ENCODE measurements at places on chromosomes 11 and 22.

DNA sequence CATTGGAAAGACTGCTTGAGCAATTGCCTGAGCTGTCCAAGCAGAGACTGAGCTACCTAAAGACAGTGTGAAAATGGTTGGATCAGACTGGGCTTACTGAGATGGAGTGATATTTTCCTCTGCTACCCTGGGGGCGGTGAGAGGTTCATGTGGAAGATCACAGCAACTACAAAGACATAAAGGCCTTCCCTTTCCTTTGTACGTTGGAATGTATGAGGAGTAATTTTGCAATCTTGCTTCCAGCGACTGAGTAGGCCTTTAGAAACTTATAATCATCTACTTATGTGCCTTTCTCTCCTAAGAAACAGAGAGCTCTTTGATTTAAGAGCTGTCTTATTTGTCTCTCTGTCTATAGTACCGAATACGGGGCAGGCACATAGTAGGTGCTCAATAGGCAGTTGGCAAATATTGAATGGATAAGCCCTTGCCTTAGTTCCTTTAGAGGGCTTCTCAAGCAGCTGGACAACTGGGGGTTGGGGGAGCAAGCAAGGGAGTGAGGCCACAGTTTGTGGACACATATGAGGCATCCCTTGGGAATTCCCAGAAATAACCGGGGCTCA, 2.4 kb upstream of the HEPACAM start:
- no peak for DNase-seq

- DNase-seq = no peak
These were observed 4.6 kb downstream of the CTSF start for GRCh38 chr11:66563832-66564231.

DNA sequence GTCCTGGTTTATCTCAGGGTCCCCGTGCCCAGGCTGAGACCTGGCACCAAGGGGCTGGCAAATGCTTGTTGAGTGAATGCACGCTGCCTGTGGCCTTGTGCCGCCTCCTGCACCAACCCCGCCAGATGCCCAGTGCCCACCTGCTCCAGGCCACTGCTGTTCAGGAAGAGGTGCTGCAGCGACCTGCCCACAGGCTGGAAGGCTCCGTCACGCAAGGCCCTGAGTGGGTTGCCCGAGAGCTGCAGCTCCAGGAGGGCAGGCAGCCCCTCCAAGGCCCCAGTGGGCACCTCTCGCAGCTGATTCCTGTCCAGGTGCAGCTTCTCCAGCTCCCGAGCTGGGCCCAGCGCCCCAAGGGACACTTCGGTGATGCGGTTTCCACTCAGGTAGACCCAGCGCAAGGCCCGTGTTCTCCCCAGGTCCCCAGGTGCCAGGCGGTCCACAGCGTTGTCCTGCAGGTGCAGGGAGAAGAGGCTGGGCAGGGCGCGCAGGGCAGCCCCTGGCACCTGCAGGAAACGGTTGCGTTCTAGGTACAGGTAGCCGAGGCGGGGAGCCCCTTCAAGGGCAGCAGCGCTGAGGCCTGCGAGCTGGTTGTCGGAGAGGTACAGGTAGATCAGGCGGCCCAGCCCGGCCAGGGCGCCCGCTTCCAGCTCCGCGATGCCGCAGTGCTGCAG, 3.6 kb downstream of the CHADL start:
- no peak for DNase-seq

DNA sequence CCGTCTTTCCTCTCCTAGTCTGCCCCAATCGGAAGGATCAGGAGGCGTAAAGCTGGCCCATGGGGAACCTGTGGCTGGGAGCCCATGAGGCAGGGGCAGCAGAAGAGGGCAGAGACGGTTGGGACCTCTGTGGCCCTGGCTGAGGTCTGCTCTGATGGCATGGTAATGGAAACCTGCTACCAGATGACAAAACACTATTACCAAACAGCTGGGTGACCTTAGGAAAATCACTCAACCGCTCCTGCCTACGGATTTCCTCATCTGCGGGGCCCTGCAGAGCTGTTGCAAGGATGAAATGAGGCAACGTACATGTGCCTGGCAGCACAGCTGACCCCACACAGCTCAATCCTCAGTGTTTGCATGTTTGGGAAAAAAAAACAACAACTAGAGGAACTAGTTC, 4.6 kb downstream of the AP5B1 start:
- no peak for DNase-seq

GRCh38 chr11:72687326-72687725, 13.1 kb upstream of the PDE2A start:
- DNase-seq = no peak
